ENCODE measurements at places on chromosomes 6 and 20.

GRCh38 chr20:7383216-7383615, 557.0 kb downstream of the HAO1 start:
- no peak for DNase-seq

DNA sequence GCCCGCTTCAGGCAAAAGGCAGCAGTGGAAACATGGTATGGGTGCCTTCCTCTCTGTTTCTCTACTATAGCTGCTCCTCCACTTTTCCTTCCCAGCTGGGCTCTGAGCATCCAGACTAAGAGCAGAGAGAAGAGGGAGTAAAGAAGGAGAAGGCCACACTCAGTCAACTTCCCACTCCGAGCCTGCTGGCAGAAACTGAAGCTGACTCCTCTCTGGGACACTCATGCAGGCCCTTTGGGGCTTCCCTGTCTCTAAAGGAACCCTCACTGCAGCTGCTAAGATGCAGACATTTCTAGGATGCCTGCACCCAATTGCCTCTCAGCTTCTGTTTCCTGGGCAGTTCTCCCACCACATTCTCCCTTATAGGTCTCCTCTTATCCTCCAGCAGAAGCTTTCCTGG, 88.9 kb downstream of the FRK start:
- DNase-seq, result no peak

GRCh38 chr20:44566811-44567210, 15.6 kb upstream of the PKIG start:
- no peak for DNase-seq

DNA sequence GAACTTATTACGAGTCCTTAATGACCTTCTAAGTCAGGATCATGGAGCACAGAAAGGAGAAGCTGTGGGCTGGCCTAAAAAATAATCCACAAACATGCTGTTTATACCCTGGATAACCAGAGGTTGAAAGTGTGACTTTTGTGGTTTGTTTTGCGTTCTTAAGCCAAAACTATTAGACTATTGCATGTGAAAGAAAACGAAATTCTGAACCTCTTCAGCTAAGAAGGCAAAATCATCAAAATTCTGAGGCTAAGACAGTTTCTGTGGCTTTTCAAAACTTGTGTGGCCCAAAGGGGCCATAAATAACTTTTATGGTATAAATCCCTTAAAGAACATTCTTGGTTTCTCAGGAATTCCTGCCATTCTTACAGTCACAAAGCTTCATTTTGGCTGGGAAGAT, 251.0 kb downstream of the UST start:
- no peak for DNase-seq

GRCh38 chr6:130029163-130029562, 10.8 kb downstream of the L3MBTL3 start:
- DNase-seq, result no peak

GRCh38 chr20:23023621-23024177, 11.4 kb upstream of the SSTR4 start:
- no peak for DNase-seq

GRCh38 chr6:111663692-111664564, 58.2 kb upstream of the TRAF3IP2 start:
- no peak for DNase-seq
